ENCODE measurements at places on chromosomes 1 and 21. TPM values are rescaled to one million over a fixed set of nuclear protein-coding genes. Genes with fewer than 3 reads are reported as not detected.

DNA sequence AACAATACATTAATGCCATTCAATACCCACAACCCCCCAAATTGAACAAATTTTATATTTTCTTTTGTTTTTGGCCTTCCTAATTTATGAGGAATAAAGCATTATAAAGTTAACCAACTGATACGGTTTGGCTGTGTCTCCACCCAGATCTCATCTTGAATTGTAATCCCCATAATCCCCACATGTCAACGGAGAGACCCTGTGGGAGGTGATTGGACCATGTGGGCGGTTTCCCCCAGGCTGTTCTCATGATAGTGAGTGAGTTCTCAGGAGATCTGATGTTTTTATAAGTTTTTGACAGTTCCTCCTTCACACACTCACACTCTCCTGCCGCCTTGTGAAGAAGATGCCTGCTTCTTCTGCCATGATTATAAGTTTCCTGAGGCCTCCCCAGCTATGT, 6.4 kb upstream of the MCOLN3 start:
- no peaks in the 10 kb centered on the region for H3K36me3 ChIP-seq
- no peak for DNase-seq
- no peak overlapping the region for H3K4me3 ChIP-seq
- no peak overlapping the region for H3K27ac ChIP-seq
- H3K27me3 ChIP-seq: peaks cover 5% of the 10 kb centered on the region

GRCh38 chr1:67579623-67580394, 105.2 kb upstream of the GADD45A start:
- H3K4me1 ChIP-seq: no peaks in the 10 kb centered on the region
- no peak overlapping the region for H3K4me3 ChIP-seq
- no peak for DNase-seq
- no peaks in the 10 kb centered on the region for H3K36me3 ChIP-seq

DNA sequence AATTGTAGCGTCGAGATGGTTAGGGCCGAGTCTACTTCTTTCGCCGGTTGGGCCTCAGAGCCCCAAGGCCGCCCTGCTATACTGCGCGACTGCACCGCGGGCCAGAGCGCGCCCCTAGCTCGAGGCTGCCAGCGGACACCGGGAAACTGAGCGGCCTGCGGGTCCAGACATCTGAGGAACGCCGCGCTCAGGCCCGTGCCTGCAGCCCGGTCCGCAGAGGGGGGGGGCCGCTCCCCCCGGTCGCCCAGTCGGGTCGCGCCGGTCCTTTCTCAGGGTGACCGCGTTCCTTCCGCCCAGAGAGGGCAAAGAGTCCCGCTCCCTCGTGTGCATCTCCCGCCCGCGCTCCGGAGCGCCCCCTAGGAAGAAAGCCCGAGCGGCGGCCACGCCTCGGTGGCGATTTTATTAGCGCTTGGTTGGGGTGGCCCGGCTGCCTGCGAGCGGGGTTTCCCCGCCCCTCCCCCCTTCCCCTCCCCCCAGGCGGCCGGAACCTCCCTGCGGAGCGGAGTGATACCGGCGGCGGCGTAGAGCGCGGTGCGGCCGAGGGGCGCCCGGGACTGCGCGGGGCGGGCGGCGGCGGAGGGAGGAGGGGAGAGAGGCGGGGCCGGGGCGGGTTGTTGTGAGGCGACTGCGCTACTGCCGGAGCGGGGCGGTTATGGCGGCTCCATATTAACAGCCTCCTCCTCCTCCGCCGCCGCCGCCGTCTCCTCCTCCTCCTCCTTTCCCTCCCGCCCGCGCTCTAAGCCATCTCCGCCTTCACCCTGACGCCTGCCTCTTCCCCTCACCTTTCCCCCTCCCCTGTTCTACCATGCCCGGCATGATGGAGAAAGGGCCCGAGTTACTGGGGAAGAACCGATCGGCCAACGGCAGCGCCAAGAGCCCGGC, at the start of gene RCOR3:
Gene RCOR3, plus strand, starts transcription at position 611 of the 882 bp plus-strand sequence. Its CDS starts 195 bp downstream, at position 806.
- H3K4me3 ChIP-seq: peak within 1 kb of the TSS; percentile 86
- peaks cover 4% of the 10 kb centered on the region for H3K36me3 ChIP-seq
- H3K27ac ChIP-seq: peak within 1 kb of the TSS; percentile 100
- no peaks in the 10 kb centered on the region for H3K4me1 ChIP-seq
- peak; percentile 86 for DNase-seq

GRCh38 chr1:91610789-91611188, 110.1 kb downstream of the CDC7 start:
- DNase-seq: no peak
- H3K27me3 ChIP-seq: no peaks in the 10 kb centered on the region
- H3K4me3 ChIP-seq: no peak overlapping the region
- no peak overlapping the region for H3K27ac ChIP-seq
- no peaks in the 10 kb centered on the region for H3K4me1 ChIP-seq

GRCh38 chr21:35281956-35282355, 232.9 kb upstream of the RUNX1 start:
- H3K36me3 ChIP-seq: no peaks in the 10 kb centered on the region
- no peak for DNase-seq
- H3K4me3 ChIP-seq: no peak overlapping the region
- H3K4me1 ChIP-seq: peaks cover 2% of the 10 kb centered on the region

- no peaks in the 10 kb centered on the region for H3K27me3 ChIP-seq
- H3K27ac ChIP-seq: no peak overlapping the region
- H3K36me3 ChIP-seq: no peaks in the 10 kb centered on the region
- no peaks in the 10 kb centered on the region for H3K4me1 ChIP-seq
- no peak for DNase-seq
- H3K4me3 ChIP-seq: no peak overlapping the region
Measured at GRCh38 chr1:203899869-203900714, 38.7 kb downstream of the SNRPE start.

GRCh38 chr1:62437273-62437940, 558 bp downstream of the USP1 start:
- DNase-seq: no peak
- peaks cover 15% of the 10 kb centered on the region for H3K4me1 ChIP-seq
- H3K27ac ChIP-seq: peak overlapping the region; percentile 100
- peak overlapping the region; percentile 64 for H3K4me3 ChIP-seq
- peaks cover 14% of the 10 kb centered on the region for H3K36me3 ChIP-seq

Gene GSTM2
- total RNA-seq: 14.7 TPM

DNA sequence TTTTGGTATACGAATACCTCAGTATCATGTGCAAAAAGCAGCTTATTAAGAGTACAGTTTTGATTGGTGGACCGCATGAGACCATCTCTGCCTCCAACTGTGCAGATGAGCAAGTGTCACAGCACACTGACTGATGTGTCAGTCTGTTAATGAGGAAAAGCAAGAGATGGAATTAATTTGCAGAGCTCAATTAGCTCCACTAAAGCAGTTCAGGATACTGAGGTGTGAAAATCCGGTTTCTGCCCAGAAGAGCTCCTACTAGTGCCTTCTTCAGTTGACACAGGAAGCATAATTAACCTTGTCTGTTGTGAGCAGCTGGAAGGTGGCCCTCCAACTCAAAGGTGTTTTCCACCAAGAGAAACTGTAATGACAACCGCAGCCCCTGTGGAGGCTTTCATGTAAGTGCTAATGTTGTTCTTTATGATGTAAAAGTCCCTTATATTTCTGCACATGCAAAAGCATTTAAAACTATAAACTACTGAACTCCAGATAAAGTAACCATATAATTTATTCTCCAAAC, 44.3 kb downstream of the PCNX2 start:
- H3K4me3 ChIP-seq: no peak overlapping the region
- no peak for DNase-seq
- no peak overlapping the region for H3K27ac ChIP-seq
- H3K27me3 ChIP-seq: no peaks in the 10 kb centered on the region

DNA sequence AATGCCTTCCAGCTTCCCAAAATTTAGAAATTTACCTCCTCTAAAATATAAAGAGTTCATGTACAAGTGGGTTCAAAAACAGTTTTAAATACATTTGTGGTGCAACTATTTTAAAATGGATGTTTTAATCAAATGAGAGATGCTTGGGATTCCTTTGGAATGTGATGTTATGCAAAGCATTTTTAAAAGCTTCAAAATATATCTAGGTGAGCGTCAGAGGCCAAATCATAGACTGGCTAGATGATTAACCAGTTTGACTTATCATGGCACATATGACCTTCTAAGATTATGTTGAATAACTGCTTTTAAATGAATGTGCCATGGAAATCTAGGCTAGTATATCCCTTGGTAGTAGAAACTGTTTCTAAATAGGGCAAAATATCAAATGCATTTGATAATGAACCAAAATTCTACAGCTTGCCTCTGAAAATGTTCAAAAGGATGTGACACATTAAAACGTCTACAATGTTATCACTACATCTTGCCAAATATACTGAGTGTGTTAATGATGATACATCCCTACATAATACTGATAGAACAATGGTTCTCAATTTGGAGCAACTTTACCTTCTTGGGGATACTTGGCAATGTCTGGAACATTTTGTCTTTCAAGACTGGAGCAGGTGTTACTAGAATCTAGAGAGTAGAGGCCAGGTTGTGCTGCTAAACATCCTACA, 650.9 kb upstream of the ADGRL2 start:
- no peaks in the 10 kb centered on the region for H3K4me1 ChIP-seq
- no peak overlapping the region for H3K27ac ChIP-seq
- no peak overlapping the region for H3K4me3 ChIP-seq

- H3K27me3 ChIP-seq: no peaks in the 10 kb centered on the region
- no peaks in the 10 kb centered on the region for H3K36me3 ChIP-seq
Measured at GRCh38 chr21:25938658-25939395, 204.1 kb downstream of the GABPA start.

DNA sequence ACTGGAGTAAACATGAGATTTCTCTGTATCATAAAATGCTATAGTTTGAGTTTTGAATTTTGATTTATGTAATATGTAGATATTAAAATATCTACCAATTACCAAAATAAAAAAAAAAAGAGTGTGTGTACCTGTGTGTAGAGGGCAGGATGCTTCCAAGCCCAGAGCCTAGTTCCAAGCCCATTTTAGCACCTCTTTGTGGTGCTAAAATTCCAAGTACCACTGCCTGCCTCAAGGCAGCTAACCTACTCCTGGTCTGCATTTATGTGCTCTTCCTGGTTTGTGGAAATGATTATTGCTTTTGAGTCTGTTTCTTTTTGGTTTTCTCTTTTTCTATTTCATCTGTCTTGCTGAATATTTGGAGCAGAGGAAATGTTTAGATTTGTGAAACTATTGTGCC, 8.7 kb upstream of the POU2F1 start:
- H3K4me3 ChIP-seq: no peak overlapping the region
- no peaks in the 10 kb centered on the region for H3K27me3 ChIP-seq
- H3K36me3 ChIP-seq: no peaks in the 10 kb centered on the region
- H3K4me1 ChIP-seq: peaks cover 5% of the 10 kb centered on the region
- H3K27ac ChIP-seq: no peak overlapping the region
- no peak for DNase-seq

GRCh38 chr1:3368711-3369445, 85.6 kb upstream of the ARHGEF16 start:
- H3K27ac ChIP-seq: no peak overlapping the region
- H3K4me3 ChIP-seq: no peak overlapping the region
- H3K27me3 ChIP-seq: peaks cover 6% of the 10 kb centered on the region
- no peaks in the 10 kb centered on the region for H3K36me3 ChIP-seq
- no peak for DNase-seq

- no peaks in the 10 kb centered on the region for H3K27me3 ChIP-seq
- no peak overlapping the region for H3K27ac ChIP-seq
- no peaks in the 10 kb centered on the region for H3K36me3 ChIP-seq
- DNase-seq: no peak
Measured at GRCh38 chr1:33517596-33518250, 45.3 kb downstream of the ZSCAN20 start.

Gene SPRR1A
- total RNA-seq: not detected

GRCh38 chr1:176829261-176829660, 335.3 kb downstream of the ASTN1 start:
- no peak overlapping the region for H3K27ac ChIP-seq
- H3K4me1 ChIP-seq: no peaks in the 10 kb centered on the region
- H3K27me3 ChIP-seq: no peaks in the 10 kb centered on the region
- H3K4me3 ChIP-seq: no peak overlapping the region
- no peak for DNase-seq
